ENCODE measurements at places on chromosomes 3 and 15.

GRCh38 chr3:177894081-177894728, 642.0 kb upstream of the KCNMB2 start:
- DNase-seq: no peak

GRCh38 chr15:44099671-44100070, 95.4 kb downstream of the FRMD5 start:
- no peak for DNase-seq

DNA sequence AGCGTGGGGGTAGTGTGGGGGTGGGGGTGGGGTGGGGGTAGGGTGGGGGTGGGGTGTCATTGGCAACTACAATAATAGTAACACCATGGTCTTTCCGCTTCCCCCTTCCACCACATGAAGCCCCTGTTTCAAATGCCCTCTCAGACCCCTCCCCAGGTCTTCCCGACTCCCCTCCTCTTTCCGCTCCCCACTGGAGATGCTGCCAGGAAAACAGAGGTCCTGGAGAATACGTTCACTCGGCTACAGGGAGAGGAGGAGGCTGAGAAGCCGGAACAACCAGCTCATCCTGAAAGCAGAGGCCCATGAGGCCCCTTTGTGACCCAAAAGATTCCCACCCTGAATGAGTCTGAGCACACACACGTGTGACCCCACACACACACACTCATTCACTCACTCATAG, 75.4 kb downstream of the CPN2 start:
- no peak for DNase-seq

DNA sequence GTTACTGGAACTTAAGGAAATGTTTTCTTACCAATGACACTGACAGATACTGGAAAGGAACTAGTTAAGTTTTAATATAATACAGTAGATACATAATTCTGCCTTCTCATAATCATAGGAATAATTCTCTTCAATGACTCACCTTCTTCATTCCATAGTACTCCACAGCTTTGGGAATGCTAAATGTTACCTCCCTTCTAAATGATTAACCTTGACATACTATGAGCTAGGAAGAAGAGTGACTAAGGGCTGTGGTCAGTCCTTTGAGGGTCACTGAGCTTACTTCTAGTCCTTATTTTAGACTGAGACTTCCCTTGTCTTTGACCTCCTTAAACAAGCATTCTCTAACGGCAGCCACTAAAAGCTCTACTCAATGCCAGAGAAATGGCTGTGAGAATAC, 69.6 kb upstream of the PPIB start:
- DNase-seq: no peak

DNA sequence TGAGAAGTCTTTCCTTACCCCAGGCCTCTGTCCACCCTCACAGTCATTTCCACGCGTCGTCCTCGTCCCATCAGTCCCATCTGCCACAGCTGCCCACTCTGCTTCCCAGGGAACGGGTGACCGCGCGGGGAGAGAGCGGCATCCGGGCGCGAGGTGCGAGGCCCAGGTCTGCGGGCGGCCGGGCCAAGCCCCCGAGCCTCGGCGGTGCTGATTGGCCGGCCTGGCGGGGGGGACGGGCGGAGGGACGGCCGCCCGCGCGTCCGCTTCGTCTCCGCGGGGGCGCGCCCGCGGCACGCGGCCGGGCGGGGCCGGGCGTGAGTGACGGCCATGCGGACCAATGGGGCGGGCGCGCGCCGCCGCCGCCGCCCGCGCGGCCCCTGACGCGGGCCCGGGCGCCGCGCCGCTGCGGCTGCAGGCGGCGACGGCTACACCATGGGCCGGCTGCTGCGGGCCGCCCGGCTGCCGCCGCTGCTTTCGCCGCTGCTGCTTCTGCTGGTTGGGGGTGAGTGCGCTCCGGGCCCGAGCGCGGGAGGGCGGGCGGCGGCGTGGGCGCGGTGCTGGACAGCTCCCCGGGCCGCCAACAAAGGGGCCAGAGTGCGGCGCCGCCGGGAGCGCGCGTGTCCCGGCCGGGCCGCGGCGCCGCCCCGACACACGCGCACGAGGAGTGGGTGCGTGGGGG, at the start of gene PODXL2:
TSS of gene PODXL2 (plus strand) at position 398 of the 679 bp plus-strand sequence. CDS start at position 433, 35 bp downstream.
- no peak for DNase-seq
